ENCODE measurements at places on chromosomes 16 and 17.

DNA sequence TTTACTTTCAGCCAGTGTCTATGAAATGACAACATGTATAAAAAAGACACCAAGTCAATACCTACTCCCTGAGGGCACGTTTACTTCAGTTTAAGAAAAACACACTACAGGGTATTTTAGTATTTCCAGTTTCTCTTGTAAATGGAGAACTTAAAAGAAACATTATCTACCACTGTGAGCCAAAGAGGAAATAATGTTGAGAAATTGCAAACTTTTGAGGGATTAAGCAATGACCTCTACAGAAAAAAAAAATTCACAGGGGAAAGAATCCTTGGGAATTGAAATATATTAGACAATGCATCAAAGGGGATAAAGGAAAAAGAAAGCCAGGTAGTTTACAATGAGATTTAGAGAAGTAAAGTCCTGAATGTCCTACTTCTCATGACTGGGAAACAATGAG lies 126.0 kb downstream of the KCNJ2 start:
- no peak for DNase-seq

- DNase-seq: no peak
These were observed 14.2 kb downstream of the SPHK1 start for GRCh38 chr17:76398523-76399174.

DNA sequence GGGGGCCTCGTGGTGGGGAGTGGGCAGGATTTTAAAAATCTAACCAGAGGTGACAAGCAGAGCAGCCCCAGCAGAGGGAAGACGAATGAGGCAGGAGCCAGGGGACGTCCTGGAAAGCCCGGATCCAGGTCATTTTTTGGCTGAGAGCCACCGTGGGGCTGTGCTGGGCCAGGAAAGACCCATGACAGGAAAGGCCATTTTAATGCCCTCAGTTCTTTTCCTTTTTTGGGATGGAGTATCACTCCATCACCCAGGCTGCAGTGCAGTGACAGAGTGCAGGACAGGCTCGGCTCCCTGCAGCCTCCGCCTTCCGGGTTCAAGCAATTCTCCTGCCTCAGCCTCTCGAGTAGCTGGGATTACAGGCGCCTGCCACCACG lies 30.5 kb upstream of the JPH3 start:
- DNase-seq: no peak

- DNase-seq: no peak
These were observed 27.7 kb downstream of the CDIP1 start for GRCh38 chr16:4510747-4511426.

DNA sequence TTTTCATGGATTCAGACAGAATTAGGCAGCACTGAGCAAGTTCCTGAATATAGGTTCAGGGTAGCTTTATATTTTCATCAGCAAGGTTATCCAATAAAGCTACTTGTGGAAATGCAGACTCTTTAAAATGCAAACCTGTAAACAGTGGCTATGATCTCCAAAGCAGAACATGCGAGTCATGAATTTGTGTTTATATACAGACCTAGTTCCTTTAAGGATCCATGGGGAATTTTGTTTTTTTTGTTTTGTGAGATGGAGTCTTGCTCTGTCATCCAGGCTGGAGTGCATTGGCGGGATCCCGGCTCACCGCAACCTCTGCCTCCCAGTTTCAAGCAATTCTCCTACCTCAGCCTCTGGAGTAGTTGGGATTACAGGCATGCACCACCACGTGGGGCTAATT lies 14.8 kb downstream of the CLEC16A start:
- DNase-seq: no peak

GRCh38 chr17:3964203-3965117 lies at the start of gene ATP2A3:
Gene ATP2A3 (minus strand): TSS chr17:3964437. CDS start chr17:3964291, 146 bp downstream.
- peak; percentile 44 for DNase-seq

DNA sequence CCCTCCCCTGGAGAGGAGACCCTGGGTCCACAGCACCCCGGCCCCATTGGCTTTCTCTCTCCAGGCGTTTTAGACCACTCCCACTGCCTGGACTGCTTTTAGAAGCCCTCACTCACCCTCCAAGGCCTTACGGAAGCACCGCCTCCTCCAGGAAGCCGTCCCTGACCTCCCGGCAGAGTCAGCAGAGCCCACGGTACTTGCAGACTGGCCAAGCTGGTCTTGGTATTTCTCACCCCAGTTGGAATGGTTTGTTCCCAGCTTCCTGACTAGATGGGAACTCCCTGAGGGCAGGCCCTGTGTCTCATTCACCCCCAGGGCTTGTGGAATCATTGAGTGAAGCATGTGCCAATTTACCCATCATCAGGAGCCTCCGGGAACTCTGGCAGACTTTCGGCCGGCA lies 9.2 kb downstream of the SCGB1C2 start:
- DNase-seq: no peak

DNA sequence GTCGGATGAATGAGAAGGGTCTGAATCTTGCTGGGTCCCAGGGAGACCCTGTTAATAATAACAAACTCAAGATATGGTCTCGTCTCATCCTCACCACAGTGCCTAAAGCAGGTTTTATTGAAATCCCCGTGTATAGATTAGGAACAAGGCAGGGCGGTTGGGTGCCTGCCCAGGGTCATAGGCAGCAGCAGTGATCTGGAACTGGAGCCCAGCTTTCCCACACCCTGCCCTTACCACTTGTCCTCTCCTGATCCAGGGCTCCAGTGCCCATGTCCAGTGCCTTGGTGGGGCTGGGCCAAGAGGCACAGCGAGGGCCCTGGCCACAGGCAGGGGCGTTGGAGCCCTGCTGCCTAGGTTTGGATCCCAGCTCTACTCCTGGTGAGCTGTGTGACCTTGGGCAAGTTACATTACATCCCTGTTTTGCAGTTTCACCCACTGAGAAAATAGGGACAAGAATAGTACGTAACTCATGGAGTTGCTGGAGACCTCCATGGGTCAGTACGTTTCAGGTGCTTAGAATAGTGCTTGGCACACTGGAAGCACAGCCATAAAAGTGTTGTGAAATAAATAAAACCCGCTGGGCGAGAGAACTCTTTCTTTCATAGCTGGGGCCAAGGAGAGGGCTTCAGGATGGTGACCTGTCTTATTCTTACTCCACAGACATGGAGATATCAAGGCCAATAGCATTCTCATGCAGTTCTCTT lies 13.9 kb downstream of the SOCS3 start:
- no peak for DNase-seq

DNA sequence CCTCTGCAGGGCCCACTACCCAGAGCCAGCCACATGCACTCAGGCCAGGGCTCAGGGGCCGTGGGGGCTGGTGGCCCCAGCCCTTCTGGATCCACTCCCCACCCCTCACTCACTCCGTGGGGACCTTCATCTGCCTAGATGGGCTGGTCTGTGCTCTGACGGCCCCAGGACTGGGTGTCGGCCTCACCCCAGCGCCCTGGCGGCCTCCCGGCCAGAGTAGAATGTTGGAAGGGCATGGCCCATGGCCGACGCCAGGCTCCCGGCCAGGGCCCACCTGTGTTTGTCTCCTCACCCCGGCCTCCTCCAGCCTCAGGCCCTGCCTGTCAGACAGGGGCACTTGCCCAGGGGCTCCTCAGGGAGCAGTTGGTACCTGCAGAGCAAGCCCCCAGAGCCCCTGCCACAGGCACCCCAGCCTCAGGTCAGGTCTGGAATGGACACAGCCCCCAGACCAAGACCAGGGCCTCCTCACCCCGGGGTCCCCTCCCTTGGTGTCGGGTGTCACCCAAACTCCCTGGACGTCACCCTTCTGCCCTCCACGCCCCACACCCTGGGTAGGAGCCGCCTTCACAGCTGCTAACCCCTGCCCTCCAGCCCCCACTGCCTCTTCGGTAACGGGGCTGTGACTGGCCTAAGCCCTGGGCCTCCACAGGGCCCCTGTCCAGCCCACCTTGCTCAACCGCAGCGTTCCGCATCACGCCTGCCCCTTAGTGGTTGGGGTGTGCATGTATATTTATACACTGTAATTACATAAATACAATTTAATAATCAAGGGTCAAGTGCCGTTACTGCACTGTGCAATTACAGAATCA lies 3.0 kb upstream of the CDH15 start:
- DNase-seq: no peak

DNA sequence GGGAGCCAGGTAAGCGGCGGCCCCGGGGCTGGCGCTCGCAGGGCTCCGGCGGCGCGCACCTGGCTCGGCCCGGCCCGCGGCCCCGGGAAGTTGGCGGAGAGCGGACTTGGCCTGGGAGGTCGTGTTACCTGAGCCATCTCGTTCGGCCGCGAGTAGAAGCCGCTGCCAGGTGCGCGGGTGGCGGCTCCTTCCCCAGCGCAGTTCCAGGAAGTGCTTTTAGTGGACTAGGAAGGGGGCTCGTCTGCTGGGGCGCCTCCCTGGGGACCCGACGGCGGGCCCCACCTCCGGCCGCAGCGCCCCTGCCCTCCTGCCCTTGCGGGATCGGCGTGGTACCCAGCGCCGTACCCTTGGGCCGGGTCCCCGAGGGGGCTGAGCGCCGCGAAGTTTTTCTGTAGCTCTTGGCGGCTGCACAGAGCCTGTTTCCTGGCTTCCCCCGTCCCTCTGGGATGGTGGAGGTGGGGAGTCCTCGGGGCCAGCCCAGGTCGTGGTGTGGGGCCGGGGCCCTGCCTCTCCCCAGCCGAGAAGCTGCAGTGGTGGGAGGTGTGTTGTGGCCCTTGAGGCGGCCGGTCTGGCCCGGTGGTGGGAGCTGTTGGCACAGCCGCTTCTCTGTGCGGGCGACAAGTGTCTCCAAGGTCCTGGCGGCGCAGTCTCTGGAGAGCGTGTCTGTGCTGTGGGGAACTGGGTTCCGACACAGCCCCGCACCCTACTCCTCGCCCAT lies 96.9 kb downstream of the RAB11FIP4 start:
- no peak for DNase-seq

DNA sequence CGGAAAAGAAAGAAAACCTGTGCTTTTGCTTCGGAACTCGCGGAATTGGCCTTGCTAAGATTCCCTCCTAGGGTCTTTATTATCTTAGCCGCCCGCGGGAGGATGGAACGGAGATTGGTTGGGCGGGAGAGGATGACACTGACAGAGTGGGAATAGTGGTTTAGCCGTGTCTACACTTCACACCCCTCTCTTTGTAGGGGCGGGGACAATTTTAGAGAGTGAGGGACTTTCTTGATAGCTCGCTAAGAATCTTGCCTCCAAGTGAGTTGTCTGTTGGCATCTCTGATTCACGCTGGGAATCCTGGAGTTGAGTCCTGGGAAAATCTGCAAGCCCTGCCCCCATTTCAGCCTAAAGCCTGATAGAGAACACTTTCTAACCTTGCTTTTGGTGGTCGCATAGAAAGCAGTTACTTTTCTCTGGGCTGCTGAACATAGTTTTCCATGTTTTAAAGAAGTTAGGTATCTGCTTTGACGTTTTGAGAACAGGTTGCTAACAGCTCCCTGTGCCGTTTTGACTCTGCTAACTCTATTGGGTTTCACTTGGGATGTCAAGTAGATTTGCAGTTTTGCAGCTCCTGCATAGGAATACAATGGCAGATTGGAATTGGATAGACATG lies 697 bp downstream of the NOL11 start:
- no peak for DNase-seq

DNA sequence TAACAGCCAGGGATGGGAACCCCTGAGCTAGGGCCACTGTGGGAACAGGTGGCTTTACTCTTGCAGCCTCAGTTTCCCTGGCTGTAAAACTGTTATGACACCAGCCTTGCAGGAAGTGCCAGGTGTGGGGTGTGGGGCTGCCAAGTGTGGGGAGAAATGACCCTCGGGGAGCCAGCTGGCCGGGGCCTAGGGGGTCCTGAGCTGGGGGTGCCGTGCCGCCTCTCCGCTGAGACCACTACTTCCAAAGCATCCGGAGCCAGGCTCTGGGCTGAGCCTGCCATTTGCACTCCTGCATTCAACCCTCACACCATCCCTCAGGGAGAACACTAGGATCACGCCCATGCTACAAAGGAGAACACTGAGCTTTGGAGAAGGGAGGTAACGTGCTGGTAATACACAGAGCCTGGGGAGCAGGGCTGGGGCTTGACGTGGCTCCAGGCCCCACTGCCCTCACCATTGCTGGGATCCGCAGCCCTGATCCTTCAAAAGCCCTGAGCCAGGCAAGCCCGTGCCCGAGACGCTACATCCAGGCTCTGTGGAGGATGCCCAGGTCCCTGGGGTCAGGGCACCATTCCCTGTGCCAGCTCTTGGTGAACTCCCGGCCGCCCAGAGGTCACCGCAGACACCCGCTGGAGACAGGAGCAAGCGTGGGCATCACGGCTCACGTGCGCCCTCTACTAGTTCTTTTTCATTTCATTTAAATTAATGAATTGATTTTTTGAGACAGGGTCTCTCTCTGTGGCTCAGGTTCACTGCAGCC lies 28.8 kb upstream of the GINS2 start:
- peak; percentile 8 for DNase-seq

- no peak for DNase-seq
These were observed 22.3 kb upstream of the ZFPM1 start for GRCh38 chr16:88430524-88431446.

DNA sequence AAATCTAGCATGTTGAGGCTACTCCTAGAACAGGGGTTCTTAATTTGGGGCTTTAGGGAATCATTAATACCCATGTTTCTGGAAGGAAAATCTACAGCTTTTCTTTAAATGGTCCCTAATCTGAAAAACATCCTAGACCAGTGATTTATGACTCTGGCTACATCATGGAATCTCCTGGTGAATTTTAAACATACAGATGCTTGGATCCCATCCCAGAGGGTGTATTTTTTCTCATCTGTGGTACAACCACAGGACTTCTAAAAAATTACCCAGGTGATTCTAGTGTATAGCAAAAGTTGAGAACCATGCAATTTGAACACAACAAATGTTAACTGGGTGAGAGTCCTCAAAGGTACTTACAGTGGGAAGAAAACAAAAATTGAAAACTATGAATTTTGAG lies 41.5 kb downstream of the KANSL1 start:
- no peak for DNase-seq

DNA sequence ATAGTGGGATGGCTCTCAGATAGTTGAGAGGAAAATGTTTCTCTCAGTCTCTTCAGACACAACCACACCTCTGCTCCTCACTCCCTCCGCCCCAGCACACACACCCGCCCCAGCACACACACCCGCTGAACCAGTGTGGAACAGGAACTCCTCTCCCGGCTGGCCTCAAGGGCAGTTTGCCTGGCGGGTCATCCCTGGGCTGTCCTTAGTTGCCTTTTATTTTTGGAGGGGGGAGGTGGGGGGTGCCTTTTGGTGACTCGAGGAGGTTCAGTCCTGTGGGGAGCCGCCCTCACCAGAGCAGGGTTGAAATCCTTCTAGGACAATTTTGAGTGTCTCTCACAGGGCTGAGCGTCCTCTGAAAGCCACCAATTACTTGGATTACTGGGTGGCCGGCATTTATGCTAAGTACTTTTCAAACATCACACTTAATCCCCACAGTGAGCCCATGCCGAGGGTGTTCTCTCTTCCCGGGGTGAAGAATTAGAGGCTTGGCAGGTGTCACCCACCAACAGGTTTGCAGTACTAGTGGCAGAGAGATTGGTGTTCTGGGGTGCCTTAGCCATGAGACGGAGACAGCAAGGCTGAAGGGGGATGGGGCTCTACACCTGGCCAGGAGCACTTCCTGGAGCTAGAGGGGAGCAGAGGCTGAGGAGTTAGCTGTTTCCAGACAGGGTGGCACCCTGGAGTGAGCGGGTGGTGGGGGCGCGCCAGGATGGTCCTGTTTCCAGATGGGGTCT lies 2.8 kb downstream of the RASD1 start:
- no peak for DNase-seq

DNA sequence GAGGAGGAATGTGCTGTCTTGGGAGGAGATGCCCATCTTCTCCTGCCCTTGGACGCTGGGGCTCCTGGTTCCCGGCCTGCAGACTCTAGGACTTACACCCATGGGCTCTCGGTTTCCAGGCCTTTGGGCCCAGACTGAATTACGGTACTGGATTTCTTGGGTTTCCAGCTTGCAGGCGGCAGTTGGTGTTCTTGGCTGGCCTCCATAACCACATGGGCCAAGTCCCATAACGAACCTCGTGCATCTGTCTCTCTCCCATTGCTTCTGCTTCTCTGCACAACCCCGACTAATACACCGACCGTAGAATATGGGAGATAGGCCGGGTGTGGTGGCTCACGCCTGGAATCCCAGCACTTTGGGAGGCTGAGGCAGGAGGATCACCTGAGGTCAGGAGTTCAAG lies 162.6 kb downstream of the SDK2 start:
- DNase-seq: no peak

Data from stimulated activated CD8-positive, alpha-beta memory T cell treated with anti-CD3 and anti-CD28 coated beads, Interleukin-2, amount 100 ng/mL, for 1 hour (primary cell).